ENCODE measurements at places on chromosomes 1 and 21.

DNA sequence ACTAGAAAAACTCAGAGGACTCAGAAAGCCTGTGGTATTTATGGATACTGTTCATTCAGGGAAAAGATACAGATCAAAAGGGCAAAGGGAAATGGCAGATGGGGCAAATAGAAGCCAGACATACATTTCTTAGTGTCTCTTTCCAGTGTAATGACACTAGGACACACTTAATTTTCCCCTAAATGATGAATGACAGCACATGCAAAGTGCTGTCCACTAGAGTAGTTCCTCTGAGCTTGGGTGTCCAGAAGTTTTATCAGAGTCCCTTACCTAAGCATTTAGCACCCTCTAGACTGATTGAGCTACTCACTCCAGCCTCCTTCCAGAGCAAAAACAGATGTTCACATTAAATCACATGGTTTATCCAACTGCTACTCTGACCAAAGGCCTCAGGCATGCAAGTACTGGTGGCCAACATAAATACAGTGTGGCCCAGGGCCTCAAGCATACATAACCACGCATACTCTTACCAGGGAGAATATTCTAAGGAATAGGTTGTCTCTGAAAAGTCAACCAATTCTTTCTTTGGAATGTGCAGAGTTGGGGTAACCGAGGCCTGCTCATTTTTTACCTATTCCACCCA lies 166.9 kb downstream of the NCAM2 start:
- DNase-seq = no peak

DNA sequence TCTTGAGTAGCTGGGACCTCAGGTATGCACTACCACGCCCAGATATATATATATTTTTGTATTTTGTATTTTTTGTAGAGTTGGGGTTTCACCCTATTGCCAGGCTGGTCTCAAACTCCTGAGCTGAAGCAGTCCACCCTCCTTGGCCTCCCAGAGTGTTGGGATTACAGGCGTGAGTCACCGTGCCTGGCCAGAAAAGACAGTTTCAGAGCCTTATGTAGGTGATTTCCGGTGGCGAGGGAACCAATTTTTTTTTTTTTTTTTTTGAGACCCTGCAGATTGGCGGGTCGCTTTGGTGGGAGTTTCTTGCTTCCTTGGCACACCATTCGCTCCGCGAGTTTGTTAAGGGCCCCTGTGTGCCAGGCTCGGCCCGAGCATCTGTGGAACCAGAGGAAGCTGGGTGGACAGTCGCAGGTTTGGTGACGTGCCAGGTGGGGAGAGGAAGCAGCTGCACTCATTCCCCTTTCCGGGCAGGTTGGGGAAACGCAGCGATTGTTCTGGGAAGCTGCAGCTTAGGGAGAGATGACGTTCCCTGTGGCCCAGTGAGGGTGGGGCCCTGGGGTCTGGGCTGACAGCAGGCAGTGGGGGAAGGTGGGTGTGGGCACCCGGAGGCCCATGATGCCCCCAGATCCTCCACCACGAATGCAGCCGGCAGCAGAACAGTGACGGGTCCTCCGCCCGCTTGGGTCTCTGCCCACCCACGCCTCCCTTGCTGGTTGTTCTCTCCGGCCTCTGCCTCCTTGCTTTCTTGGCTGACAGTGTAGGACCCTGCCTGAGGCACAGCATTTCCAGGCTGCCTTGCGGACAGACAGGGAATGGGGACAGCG lies 25.1 kb downstream of the SPSB1 start:
- DNase-seq = peak; percentile 51

GRCh38 chr1:218748071-218748470 lies 402.9 kb downstream of the TGFB2 start:
- no peak for DNase-seq

GRCh38 chr1:38898653-38899230 lies 17.4 kb upstream of the GJA9 start:
- no peak for DNase-seq

DNA sequence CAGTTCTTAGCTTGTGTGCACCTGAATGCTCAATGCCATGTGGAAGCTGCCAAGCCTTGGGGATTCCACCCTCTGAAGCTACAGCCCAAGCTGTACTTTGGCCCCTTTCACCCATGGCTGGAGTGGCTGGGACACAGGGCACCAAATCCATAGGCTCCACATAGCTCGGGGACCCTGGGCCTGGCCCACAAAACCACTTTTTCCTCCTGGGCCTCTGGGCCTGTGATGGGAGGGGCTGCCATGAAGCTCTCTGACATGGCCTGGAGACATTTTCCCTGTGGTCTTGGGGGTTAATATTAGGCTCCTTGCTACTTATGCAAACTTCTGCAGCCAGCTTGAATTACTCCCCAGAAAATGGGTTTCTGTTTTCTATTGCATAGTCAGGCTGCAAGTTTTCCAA lies 579.9 kb downstream of the MATN1 start:
- no peak for DNase-seq

DNA sequence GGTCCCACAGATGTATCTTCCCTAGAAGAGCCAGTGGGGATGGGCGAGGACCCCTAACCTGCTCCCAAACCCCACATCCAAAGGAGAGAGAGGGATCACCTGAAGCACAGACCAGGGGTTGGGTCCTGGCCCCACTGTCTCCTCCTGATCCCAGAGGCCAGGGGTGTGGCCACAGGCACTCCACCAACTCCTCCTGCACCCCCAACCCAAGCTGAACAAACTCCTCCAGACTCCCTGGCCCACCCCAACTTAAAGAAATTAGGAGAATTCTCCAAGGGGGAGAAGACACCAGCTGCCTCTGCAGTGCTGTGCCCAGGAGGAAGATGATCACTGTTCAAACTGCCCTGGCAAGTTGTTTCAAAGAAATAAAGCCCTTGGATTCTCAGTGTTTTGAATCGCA lies 4.5 kb upstream of the PRAMEF12 start:
- no peak for DNase-seq

- no peak for DNase-seq
These were observed 201.5 kb upstream of the C1orf174 start for GRCh38 chr1:4101459-4102161.

DNA sequence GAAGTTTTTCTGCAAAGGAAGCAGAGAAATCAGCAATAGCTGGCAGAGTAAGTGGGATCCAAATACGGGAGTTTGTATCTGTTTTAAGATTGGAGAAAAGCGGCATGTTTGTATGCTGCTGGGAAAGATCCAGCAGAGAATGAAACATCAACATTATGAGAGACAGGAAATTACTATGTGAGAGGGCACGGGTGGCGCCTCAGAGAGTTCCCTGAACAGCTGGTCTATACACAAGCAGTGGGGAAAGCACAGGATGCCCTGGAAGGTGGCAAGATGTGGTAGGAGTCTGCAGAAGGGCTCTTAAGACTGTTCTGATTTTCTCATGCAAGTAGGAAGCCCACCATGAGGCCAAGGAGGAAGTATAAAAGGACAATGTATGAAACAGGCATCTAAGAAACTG lies 130.4 kb downstream of the RERE start:
- peak; percentile 46 for DNase-seq

- DNase-seq = no peak
These were observed 15.0 kb downstream of the PRRC2C start for GRCh38 chr1:171500304-171500703.

GRCh38 chr1:164141797-164142196 lies 417.2 kb upstream of the PBX1 start:
- DNase-seq = no peak

GRCh38 chr1:58966103-58966916 lies 182.5 kb upstream of the JUN start:
- DNase-seq = no peak

- DNase-seq = no peak
These were observed 70.1 kb upstream of the EDEM3 start for GRCh38 chr1:184824691-184825323.

DNA sequence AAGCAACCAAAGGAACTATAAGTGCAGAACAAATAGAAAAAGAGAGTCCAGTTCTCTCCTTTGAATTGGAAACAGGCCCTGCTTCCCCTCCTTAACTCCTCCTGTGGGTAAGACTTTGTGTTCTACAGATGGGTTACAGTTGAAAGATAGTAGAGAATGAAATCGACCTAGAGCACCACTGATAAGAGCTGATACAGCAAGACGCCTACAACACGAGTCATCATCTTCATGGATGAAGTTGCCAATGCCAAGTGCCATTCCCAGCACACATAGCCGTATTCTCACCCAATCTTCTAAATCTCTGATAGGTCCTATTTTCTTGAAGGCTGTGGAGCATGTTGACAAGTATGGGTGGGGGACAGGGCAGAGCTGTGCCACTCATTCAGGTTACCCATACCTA lies 99.8 kb upstream of the CAMK1G start:
- DNase-seq = no peak

GRCh38 chr1:8171751-8172464 lies 145.8 kb upstream of the ERRFI1 start:
- no peak for DNase-seq

DNA sequence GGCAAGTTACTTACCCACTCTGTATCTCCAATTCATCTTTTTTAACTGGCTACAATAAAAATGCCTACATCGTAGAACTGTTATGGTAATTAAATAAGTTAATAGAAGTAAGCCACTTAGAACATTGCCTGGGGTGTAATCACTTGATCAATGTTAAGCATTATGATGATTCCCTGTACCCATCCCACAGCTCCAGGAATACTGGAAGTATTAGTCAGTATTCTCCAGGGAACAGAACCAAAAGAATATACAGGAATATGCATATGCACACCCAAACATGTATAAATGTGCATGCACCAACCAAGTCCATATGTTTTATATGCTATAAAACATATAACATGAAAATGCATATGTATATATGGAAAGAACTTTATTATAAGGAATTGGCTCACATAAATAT lies 107.3 kb downstream of the UBE2U start:
- no peak for DNase-seq

- no peak for DNase-seq
These were observed 335.9 kb upstream of the DPYD start for GRCh38 chr1:98256700-98257099.

- no peak for DNase-seq
These were observed 108.1 kb downstream of the ATG4C start for GRCh38 chr1:62891956-62892562.

- peak; percentile 4 for DNase-seq
These were observed 7.7 kb downstream of the WNT9A start for GRCh38 chr1:227939791-227940771.

DNA sequence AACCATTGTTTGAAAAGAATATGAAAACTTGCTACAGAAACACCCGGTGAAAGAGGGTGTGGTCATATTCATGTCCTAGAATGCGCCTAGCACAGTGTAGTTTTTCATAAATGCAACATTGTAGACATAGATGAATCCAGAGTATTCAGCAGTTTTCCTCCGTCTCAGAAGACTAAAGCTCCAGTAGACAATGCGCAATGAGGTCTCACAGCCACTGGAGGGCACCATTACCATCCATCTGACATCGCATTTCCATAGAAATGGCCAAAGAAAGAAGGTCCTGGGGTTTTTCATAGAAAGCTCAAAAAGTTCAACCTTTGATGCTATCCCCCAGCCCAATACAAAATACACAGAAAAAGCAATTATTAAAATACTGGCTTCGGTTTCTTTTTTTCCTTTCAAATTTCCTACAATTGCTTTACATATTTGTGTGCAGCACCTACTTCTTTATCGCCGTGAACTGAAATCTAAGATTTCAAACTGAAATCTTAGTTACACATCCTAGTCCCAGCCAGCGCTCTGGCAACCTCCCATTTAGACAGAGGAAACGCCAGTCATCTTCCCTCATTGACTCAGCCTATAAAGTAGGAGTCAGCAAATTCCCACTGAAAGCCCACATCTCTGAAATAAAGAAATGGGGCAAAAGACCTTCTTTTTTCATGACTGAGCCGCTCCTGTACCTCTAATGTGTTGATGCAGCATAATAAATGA lies 3.9 kb upstream of the CD58 start:
- DNase-seq = peak; percentile 78

DNA sequence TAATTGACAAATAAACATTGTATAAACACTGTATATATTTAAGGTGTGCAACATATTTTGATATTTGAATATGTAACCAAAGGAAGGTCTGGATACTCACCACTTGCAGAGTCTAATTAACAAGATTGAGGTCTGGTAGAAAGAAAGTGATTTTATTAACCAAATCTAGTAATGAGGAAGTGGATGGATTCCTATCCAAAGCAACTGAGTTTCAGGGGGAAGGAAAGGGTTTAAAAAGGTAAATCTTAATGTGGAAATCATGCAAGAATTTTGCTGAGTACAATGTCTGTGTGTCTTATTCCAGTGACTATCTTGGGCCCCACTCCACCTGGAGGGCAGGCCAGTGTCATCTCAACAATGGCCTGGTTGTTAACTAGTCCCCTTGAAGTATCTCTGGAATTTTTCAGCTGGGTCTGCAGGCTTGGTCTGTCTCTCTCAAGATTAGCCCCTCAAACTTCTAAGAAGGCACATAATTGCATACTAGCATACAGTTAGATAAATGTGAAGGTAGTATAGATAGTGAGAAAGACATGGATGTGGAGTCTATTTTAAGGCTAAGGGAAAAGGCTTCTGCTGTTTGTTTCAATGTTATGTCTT lies 262.7 kb upstream of the RGS18 start:
- DNase-seq = no peak

DNA sequence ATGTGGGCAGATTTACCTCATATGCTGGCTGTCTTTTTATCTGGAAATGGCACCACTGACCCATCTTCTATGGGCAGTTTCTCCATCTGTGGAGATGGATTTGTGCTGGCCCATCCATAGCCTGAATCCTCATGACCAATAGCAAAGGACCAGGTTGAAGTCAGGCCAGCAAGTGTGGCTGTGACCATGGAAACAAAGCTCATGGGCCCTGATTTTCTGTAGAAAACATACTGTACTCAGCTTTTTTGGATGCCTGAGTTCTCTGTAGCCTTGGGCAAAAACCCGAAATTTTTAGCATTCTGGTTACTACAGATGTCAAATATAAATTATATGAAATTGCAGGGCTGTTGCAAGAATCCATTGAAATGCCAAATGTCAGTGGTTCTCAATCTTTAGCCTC lies 155.0 kb downstream of the PLXNA2 start:
- no peak for DNase-seq

GRCh38 chr1:87439821-87440220 lies 111.1 kb downstream of the LMO4 start:
- no peak for DNase-seq

- DNase-seq = no peak
These were observed 75.8 kb downstream of the TRIM33 start for GRCh38 chr1:114435088-114435715.

DNA sequence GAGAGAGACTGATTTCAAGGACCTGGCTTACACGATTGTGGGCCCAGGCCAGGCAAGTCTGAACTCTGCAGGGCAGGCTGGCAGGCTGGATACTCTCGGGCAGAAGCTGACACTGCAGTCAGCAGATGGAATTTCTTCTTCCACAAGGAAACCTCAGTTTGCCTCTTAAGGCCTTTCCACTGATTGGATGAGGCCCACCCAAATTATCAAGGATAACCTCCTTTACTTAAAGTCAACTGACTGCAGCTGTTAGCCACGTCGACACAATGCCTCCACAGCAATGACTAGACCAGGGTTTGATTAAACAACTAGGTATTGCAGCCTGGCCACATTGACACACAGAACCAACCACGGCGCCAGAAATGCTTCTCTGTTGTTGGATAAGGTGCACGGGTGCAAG lies 130.5 kb downstream of the PSMG1 start:
- DNase-seq = no peak

GRCh38 chr1:166391279-166392066 lies 224.7 kb upstream of the FAM78B start:
- DNase-seq = no peak

- no peak for DNase-seq
These were observed 888 bp upstream of the COL18A1 start for GRCh38 chr21:45403825-45404729.

GRCh38 chr1:73813716-73814115 lies 384.3 kb downstream of the LRRIQ3 start:
- DNase-seq = no peak

- DNase-seq = no peak
These were observed 15.8 kb downstream of the SCYL3 start for GRCh38 chr1:169877800-169878491.

GRCh38 chr21:15749861-15750159 lies 20.0 kb downstream of the USP25 start:
- no peak for DNase-seq
